ENCODE measurements at places on chromosomes 12 and 14.

- no peak for DNase-seq
These were observed 83.9 kb downstream of the HMGA2 start for GRCh38 chr12:65908147-65908546.

DNA sequence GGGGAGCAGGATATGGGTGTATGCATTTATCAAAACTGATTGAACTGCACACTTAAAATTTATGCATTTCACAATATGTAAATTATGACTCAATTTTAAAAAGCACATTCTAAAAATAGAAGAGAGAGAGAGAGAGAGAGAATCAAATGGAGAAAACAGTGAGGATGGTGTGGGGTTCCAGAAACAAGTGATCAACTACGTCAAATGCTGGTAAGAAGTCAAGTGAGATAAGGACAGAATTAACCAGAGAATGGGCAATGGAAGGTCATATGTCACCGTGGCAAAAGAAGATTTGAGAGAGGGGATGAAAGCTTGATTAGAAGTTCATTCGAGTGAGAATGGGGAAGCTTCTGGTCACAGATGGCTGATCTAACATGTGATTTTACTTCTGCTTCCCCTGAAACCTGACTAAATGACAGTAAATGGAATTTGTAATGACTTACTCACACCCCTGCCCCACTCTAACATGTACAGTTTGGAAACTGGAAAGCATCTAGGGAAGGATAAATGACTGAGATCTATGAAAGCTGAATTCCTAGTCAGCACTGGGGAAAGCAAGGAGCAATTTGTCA is 276.5 kb upstream of the AMIGO2 start:
- DNase-seq = no peak

DNA sequence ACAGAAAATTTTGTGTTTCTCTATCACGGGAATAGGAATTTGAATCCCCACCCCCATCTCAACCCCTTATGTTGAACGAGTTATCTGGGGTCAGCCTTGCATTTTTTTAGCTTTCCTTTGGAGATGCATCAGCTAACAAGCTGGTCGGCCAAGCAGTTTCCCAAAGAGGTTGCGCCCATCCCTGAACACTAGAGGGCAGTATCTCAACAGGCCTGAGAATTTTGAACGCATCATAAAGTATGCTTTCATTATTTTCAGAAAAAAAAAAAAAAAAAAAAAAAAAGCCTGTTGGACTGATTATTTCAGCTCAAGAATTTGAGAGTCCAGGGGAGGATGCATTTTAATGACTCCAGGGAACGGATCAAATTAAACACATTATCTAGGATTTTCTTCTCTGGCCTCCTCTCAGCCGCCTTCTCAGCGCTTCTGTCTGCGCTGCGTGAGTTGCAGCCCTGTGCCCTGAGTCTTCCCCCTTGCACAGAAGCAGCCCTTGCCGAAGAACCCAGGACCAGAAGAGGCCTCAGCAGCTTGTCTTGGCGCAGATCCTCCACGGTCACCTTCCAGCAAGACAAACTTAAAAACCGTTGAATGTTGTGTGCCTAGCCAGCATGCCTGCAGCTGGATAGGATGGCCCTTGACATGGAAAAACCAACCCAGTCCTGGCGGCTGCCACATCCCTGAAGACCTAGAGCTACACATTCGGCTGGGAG is 76.6 kb upstream of the GZMB start:
- DNase-seq = peak; percentile 19

GRCh38 chr14:102215071-102215470 is 75.4 kb downstream of the WDR20 start:
- DNase-seq = no peak
